ENCODE measurements at places on chromosomes 2 and 18.

DNA sequence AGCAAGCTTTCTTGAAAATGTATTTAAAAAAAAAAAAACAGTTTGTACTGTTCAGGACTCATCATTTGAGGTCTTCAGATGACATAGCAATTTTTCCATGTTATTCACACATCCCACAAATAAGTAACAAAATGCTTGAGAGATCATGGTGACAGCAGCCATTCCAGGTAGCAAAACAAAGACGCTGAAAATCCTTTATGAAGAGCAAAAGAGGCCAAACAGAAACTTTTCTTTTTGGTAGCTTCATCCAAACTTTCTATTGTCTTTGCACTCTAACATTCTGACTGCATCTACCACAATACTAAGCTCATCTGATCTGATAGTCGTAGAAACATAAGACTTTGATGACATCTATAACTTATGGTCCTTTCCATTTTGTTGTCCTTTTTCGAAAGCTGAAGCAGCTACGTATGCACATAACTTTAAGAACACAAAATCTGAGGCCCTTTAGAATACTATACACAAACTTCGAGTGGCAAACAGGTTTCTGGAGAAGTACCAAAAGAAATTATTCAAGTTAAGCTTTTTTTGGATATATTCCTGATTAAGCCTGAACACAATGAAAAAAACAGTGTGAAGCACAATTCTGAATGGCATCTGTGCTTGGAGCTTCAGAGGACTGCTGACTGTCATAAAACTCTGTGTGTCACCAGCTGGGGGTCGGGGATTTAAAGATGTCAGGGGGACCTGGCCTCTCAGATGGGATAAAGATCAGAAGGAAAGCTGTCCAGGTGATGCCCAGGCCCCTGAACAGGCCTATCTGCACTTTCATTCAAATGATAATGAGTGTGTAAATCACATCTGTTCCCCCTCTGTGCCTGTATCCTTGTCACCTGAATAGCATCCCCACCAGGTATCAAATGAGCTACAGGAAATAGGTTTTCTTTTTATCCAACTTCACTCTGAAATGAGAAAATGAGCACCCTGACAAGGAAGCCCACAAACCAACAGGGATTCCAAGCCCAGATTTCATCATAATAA is 75.8 kb downstream of the ZEB2 start:
- DNase-seq, result no peak

- no peak for DNase-seq
These were observed 7.1 kb upstream of the KCMF1 start for GRCh38 chr2:84963692-84964405.

DNA sequence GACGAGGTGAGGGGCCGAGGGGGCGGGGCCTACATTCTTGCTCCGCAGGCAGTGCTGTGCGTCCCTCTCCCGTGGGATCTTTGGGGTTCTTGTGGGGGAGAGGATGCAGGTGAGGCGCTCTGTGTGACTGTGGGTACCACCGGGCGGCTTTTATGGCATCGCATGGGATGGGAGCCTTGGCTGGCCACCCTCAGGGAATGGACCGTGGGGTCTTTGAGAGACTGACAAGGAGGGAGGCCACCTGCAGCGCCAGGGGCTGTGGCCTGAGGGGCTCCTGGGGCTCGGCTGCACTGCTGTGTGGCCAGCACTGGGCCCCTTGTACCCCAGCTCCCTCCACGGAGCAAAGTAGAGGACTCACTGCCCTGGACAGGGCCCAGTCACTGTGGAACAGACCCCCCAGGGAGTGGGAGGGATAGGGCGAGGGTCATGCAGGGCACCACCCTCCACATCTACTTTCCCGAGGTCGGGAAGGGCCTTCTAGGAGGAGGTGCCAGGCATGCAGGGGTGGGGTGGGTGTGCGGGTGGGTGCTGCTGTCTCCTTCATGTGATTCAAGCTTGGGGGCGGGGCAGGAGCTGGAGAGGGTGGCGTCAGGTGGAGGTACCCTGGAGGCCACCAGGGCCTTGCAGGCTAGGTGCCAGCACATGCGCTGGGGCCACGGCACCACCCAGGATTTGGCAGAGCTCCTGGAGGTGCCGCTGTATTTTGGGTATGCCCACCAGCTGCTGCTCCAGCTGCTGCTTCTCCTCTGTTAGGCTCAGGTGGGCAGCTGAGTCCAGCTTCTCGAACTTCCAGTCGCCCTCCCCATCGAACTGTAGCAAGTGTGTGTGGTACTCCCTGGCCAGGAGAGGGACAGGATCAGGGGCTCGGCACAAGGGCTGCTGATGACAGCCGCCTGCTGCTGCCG is 1072.4 kb downstream of the RPIA start:
- DNase-seq, result no peak

GRCh38 chr2:74419345-74419744 is 2.1 kb downstream of the C2orf81 start:
- no peak for DNase-seq

All from activated CD4-positive, alpha-beta T cell treated with anti-CD3 and anti-CD28 coated beads for 24 hours (primary cell).